SW480 (cell line): ENCODE measurements at places on chromosomes 1 and 21.

- no peak for DNase-seq
Measured at GRCh38 chr1:105137543-105138457, 1388.1 kb downstream of the AMY1C start.

DNA sequence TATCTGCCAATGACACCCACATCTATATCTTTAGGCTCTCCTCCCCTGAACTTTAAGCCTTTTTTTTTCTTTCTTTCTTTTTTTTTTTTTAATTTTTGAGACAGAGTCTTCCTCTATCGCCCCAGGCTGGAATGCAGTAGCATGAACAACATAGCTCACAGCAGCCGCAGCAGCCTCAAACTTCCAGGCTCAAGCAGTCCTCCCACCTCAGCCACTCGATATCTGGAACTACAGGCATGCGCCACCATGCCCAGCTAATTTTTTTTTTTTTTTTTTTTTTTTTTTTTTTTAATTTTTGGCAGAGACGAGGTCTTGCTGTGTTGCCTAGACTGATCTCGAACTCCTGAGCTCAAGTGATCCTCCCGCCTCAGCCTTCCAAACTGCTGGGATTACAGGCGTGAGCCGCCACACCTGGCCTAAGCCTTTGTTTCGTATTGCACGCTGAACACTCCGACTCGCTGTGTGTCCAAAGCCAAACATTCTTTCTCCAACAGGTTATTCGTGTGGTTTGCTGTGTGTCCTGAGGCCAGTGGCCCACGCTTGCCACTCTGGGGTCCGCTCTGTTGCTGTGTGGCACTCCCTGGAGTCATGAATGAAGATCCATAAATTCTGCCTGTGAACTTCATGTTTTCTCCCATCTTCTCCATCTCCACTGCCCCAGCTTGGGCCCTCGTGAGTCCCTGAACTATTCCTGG is 119.4 kb downstream of the CAMTA1 start:
- no peak for DNase-seq

GRCh38 chr1:109307274-109308021 is 637 bp upstream of the MYBPHL start:
- DNase-seq, result no peak

DNA sequence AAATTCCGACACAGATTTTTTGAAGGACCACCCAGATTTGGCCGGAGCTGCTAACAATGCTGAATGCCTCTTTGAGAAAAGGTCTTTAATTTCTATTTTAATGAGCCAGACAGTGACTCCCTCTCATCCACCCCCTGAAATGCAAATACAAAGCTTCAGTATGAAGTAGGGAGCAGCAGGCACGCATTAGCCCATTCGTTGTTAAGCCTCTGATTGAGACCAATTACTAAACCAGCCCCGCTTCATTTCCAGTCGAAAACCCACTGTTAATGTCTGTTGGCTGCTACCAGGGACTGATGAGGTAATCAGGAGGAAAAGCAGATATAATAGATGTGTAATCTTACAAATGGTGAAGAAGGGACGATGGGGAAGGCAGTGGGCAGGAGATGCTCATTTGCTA is 4.8 kb upstream of the C8A start:
- DNase-seq, result no peak

- DNase-seq, result no peak
Measured at GRCh38 chr1:228076796-228077430, 5.6 kb upstream of the ARF1 start.

DNA sequence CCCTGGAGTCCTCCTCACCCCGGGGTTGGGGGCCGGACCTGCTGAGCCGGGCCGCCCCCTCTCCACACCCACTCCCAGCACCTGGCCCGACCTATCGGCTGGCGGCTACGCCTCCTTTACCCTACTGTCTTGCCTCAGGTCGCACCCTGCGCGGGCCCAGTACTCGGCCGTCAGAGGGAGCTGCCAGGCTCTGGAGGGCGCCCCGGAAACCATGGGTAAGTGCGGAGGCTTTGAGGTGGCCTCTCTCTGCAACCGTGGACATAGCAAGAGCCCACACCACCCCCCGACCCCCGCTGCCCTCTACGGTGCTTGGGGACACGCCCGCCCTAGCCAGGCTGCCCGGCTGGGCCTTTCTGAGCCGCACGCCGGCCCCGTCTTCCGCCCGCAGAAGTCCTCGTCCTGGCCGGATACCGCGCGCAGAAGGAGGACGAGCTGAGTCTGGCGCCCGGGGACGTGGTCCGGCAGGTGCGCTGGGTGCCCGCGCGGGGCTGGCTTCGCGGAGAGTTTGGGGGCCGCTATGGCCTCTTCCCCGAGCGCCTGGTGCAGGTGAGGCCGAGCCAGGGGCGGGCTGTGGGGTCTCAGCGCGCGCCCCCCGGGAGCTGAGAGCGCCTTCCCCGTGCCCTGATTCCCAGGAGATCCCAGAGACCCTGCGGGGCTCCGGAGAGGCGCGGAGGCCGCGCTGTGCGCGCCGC is at the start of gene SH3D21:
SH3D21 (plus strand) TSS at position 159 of the 692 bp plus-strand sequence; CDS start at position 212, 53 bp downstream.
- DNase-seq, result peak; percentile 76

DNA sequence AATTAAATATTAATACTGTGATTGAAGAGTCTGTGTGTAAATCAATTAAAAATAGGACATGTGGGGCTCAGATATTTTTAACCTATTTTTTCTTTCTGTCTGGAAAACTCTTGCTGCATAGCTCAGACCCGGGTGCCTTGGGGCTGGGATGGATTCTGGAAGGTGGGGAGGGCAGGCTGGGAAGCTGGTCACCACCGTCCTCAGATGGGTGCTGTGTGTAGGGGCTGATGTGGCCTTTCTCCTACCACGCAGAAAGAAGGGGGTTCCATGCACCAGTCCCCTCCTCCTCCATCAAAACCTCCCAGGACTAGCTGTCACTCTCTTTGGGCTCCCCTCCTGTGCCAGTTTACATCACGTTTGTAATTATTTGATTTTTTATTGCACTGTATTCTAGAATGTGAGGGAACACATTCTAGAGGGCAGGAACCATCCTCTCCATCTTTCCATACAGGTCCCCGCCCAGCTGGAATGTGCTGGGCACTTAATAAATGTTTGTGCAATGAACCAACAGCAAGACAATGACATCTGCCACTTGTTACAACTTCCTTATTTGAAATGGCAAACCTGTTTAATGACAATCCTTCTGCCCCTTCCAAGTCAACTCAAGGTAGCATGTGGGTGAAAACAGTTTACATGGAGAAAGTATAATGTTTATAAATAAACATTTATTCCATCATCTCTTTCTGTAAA is 104.3 kb downstream of the EDEM3 start:
- DNase-seq, result no peak

DNA sequence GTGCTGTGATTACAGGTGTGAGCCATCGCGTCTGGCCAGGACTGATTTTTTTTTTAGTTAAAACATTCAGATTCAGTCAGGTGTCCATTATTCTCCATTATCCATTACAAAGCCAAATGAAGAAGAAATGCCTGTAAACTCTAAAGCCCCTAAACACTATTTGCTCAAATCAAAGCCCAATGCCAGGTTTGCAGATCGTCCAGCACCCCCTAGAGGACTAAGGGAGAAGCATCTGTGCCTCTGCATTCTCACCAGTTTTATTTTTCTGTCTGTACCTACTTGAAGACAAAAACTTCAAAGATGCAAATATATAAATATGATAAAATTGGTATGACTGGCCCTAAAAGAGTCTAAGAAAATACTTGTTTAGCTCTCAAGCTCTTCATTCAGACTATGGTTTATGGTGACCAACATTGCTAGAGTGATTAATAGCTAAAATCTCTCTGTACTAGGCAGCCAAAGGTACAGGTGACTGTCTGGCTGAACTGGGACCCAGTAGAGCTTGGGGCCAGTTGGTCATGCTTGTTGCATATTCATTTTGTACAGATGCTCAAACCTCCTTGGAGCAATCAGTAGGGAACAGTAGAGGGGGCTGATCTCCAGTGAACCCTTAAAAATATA is 138.4 kb downstream of the SYT2 start:
- DNase-seq, result peak; percentile 31

GRCh38 chr1:22121421-22121911 is 21.4 kb downstream of the WNT4 start:
- no peak for DNase-seq

DNA sequence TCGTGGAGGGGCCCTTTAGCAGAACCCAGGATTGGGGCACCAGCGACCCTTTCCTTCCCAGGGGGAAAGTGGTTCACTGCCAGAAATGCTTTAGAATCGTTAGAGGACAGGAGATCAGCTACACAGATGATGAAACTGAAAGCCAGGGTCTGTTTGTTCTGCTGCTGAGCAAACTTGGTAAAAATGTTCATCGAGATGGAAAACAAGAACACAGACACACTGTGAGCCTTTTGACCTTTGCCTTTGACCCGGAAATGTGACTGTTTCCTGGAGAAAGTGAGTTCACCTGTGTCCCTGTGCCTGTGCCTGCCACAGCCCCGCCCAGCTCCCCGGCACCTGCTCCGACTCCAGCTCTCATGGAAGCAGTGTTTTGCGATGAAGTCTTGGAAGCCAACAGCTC is 234.3 kb downstream of the CAMTA1 start:
- no peak for DNase-seq

DNA sequence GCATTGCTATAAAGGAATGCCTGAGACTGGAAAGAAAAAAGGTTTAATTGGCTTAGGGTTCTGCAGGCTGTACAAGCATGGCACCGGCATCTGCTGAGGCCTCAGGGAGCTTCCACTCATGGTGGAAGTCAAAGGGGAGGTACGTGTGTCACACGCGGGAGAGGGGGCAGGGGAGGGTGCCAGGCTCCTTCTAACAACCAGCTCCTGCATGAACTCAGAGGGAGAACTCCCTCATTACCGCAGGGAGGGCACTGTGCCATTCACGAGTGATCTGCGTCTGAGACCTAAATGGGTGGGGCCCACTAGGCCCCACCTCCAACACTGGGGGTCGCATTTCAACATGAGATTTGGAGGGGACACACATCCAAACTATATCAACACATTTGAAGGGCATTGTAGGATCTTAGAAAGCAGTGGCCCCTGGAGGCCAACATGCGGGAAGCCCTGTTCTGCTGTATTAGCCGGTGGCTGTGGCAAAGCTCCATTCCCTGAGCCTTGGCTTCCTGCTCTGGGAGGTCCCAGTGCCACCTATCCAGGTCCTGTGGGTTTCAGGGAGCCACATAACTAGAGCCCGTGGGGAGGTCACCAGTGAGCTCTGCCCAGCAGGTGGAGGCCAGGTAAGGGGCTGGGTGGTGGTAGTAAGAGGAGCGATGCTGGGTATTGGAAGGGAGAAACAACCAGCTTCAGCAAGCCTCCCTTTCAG is 10.0 kb downstream of the WNT3A start:
- no peak for DNase-seq

DNA sequence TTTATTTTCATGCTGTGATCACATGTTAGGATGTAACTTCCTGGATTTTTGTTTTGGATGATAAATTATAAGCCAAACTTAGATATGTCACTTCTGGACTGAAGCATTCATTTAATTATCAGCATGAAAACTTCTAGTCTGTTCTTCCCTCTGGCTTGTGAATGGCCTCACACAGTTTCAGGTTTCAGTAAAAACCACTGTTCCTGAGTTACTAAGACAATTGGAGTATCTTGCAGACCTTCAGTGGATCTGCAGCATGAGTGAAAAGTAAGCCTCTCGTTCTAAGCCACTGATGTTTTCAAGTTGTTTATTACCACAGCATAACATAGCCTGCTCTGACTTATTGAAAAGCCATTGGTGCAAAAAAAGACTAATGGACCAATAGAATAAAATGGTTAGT is 55.3 kb upstream of the RGS21 start:
- DNase-seq, result no peak

DNA sequence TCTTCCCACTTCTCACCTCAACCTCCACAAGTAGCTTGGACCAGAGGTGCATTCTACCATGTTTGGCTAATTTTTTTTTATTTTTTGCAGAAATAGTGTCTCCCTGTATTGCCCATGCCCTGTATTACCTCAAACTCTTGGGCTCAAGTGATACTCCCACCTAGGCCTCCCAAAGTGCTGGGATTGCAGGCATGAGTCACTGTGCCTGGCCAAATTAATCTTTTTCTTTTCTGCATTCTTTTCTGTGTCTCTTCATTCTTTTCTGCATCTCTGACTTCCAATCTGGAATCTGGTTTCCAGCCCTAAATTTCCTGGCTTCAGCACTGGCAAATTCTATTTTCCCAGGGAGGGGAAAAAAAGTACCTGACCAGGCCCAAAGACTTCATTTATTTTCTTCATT is 31.2 kb upstream of the TACSTD2 start:
- DNase-seq, result no peak

- no peak for DNase-seq
Measured at GRCh38 chr1:29379443-29380073, 143.2 kb downstream of the PTPRU start.

DNA sequence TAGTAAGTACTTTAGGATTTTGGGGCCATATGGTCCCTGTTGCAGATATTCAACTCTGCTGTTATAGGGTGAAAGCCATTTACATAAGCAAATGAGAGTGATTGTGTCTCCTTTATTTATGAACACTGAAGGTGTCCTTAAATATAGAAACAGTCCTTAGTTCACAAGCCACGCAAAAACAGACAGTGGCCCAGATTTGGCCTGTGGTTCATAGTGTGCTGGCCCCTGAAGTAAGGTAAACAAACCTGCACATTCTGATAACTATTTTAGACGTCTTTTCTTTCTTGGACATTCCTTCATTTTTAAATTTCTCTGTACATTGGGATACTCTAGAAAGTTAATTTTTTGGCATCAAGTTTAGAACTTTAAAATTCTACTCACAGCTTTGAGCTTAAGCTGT is 23.5 kb downstream of the RAP1A start:
- DNase-seq, result no peak

- no peak for DNase-seq
Measured at GRCh38 chr1:10599194-10599861, 124.6 kb downstream of the PEX14 start.

GRCh38 chr1:117416004-117416403 is 48.8 kb downstream of the MAN1A2 start:
- no peak for DNase-seq

GRCh38 chr1:81809808-81810207 is 9.1 kb downstream of the ADGRL2 start:
- DNase-seq, result no peak

DNA sequence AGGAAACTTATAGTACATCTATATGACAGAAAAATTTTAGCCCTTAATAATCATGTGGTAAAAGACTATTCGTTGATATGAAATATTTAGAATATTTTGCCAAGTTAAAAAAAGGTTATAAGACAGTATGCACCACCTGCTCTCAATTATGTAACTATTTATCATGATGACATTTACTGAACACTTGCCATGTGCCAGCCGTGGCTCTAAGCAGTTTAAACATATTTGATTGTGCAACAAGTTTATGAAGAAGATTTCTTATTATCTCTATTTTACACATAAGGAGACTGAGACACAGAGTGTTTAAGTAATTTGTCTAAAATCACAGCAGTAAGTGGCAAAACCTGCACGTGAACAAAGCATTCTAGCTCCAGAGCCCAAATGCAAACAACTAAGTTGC is 199.3 kb upstream of the JUN start:
- DNase-seq, result no peak

GRCh38 chr21:29189353-29189752 is 58.9 kb downstream of the MAP3K7CL start:
- DNase-seq, result no peak
